ENCODE measurements at places on chromosomes 3 and 15.

DNA sequence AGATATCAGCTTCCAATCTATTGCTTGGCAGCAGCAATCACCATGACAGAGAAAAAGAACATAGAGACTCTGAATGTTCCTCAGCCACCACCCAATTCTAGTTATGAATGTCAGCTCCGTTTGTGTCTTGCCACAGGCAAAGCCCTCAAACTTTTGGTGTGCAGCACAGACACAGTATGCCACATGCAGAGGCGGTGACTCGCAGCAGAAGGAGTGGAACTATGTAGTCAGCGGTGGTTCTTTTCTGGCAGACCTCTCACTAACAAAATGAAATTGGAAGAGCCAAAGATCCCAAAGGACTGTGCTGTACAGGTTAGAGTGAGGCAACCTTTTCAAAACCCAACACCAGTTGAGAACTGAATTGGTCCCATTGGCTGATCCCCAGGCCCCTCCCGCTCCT, 220.9 kb downstream of the SLC9A9 start:
- DNase-seq, result peak; percentile 70

DNA sequence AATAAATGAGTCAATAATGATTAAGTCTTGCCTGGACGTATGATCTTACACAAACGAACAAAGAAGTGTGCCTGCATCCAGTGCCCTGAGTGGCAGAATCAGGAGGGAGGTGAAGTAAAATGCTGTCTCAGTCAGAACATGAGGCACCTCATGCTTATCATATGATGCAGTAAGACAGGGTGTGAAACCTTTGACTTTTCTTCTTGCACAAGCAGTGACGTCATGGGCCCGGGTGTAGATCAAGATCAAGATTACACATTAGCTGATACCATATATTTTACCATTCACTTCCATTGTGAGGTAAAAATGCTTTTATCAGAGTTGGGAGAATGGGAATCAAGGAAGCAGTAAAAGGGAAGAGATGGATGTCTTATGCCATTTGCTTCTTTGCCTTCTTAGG, 291.6 kb upstream of the PLSCR5 start:
- no peak for DNase-seq

DNA sequence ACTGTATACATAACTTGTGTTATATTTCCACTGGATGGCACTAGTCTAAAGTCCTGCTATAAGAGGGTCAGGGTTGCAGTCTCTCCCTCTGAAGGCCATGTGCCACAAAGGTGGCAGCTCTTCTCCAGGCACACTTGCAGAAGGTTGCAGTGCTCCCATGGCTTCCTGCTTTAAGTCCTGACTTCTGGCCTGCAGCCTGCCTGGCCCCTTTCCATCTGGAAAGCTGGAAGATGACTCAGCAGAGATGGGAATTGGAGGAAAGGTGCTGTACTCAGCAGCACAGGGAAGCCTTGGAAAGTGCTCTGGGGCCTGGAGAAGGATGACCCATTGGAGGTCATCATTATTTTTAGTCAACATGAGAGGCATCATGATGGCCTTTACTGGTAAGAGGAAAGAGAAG, 40.9 kb upstream of the MRPL3 start:
- DNase-seq, result peak; percentile 72

GRCh38 chr3:158430448-158430847, 140.5 kb upstream of the MLF1 start:
- DNase-seq, result no peak

DNA sequence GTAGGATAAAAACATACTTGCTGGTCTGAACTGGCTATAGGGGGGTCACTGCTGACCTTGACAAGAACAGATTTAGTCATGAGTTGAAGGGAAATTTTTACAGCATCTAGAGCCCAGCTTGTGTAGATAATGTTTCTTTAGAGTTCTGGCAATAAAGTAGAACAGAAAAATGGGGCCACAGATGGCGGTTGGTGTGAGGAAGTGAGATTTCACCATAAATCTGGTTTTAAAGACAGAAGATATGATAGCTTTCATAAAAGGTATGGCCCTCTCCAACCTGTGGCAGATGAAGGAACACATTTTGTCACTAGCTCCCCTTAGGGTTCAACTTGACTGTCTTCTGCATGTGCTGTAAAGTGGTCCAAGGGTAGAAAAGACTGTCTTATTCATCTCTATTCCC, 24.3 kb upstream of the IMPDH2 start:
- DNase-seq, result no peak

GRCh38 chr15:39585871-39586301, 5.0 kb downstream of the THBS1 start:
- DNase-seq, result no peak

- DNase-seq, result no peak
Measured at GRCh38 chr15:40933517-40933902, 4.4 kb downstream of the DLL4 start.

- DNase-seq, result no peak
Measured at GRCh38 chr3:153158961-153159735, 2.9 kb upstream of the RAP2B start.

- no peak for DNase-seq
Measured at GRCh38 chr15:66017000-66017399, 147.7 kb downstream of the RAB11A start.

DNA sequence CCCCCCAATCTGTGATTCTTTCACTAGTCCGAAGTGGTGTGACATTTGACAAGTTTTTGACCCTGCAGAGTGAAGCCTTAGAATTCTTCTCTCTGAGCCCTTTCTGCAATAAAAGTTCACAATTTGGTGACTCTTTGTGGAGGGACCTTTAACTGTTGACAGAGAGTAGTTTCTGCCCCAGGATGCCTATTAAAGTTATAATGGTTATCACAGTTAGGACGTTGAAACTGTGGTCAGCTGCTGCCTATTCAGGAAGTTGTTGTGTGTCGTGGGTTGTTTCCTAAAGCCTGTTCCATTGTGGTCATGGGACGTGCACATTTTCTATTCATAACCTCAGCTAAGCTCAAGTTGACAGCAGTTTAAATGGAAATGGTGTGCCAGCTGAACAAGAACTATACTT, 274.5 kb downstream of the NEK10 start:
- no peak for DNase-seq

- DNase-seq, result no peak
Measured at GRCh38 chr3:40104441-40104840, 205.1 kb upstream of the EIF1B start.

DNA sequence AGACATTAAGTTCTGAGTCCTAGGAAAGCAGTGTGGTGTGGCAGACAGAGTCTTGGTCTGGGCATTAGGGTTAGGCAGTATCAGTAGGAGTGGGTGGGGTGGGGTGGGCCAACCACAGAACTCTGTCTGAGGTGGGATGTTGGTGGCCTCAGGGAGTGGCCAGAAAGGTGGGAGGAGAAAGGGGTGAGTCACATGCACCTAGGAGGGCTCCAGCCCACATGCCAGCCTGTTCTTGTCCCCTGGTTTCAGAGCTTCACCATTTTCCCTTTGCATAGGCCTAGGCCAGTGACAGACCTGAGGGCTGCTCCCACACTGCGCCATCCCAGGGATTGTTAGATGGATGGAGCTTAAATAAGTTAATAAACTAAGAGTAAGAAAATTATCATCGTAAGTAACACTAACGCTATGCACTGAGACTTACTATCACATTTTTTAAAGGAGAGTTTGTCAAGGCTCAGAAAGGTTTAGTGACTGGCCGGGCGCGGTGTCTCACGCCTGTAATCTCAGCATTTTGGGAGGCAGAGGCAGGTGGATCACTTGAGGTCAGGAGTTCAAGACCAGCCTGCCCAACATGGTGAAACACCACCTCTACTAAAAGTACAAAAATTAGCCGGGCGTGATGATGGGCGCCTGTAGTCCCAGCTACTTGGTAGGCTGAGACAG, 33.8 kb downstream of the DNASE1L3 start:
- DNase-seq, result no peak

DNA sequence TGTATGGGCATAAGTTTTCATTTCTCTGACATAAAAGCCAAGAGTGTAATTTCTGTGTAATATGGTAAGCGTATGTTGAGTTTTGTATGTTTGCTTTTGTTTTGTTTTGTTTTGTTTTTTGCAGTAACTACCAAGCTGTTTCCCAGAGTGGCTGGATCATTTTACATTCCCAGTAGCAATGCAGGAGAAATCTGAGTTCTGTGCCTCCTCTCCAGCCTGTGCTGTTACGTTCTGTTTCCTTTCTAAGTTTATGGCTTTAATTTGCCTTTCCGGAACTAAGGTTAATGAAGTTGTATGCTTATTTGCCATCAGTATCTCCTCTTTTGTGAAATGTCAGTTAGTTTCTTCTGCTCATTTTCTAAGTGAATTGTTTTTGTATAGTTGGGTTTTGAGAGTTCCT, 307.8 kb downstream of the GABRG3 start:
- DNase-seq, result no peak

DNA sequence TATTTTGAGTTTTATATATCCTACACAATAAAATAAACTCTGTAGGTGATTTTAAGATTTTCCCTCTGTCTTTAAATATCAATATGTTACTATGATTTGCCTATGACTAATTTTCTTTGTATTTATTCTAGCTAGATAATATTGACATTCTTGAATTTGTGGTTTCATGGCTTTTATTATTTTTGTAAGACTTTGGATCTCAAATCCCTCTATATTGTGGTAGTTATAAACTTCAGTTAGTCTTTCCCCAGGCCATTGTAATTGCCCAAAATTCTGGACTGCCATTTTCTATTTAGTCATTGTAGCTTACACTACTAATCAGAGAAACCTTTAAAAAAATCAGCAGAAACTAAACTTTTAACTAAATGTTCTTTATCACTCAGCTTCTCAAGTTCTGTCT, 1559.3 kb upstream of the GBE1 start:
- peak; percentile 0 for DNase-seq

All from fibroblast of skin of back (primary cell).